PC-9 (cell line): ENCODE measurements at places on chromosomes 7 and 10. TPM values are rescaled to one million over a fixed set of nuclear protein-coding genes. Genes with fewer than 3 reads are reported as not detected.

FAM241B gene
- total RNA-seq, result 10.7 and 13.0 TPM in 2 replicates

NPC1L1 gene
- 0.28 and 0.30 TPM in 2 replicates for total RNA-seq

ZNF33B gene
- 26.5 and 28.4 TPM in 2 replicates for total RNA-seq

STEAP4 gene
- total RNA-seq, result 10.3 and 12.1 TPM in 2 replicates

SFRP5 gene
- total RNA-seq, result not detected in 2 replicates

HYAL4 gene
- not detected in 2 replicates for total RNA-seq

LRRC18 gene
- not detected in 2 replicates for total RNA-seq

RNLS gene
- total RNA-seq, result not detected in 2 replicates

KEL gene
- total RNA-seq, result 0.46 TPM in 1 of 2 replicates, not detected in the other

ZNF282 gene
- 32.5 and 35.9 TPM in 2 replicates for total RNA-seq

FAM25C gene
- not detected in 2 replicates for total RNA-seq

PDAP1 gene
- total RNA-seq, result 141 and 180 TPM in 2 replicates

HTR7 gene
- total RNA-seq, result 0.52 and 0.55 TPM in 2 replicates

SPDYE11 gene
- total RNA-seq, result not detected in 2 replicates

AEBP1 gene
- 0.33 and 0.98 TPM in 2 replicates for total RNA-seq

KNDC1 gene
- total RNA-seq, result 1.2 and 1.7 TPM in 2 replicates

ALOX5 gene
- total RNA-seq, result 66.5 and 86.8 TPM in 2 replicates

CCDC186 gene
- total RNA-seq, result 14.3 and 15.6 TPM in 2 replicates
